ENCODE measurements at places on chromosomes 2 and 18.

DNA sequence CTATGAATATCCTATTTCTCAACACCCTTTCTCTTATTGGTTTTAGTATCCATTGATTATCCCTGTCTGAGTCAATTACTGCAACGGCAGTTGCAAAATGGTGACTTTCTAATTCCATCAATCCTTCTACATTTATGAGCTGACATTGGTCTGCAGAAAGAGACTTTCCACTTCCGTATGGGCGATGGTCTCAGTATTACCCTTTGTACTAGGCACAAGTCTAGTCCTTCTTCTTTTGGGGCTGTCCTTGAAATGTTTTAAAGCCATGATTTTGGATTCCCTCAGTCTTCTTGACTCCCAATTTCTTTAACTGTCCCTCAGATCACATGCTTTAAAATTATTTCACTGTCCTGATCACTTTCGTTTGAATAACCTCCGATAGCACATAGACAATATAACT, 32.7 kb upstream of the SOCS6 start:
- DNase-seq, result no peak

- no peak for DNase-seq
These were observed 52.0 kb upstream of the ARL4C start for GRCh38 chr2:234548695-234549420.

GRCh38 chr18:70334728-70335329, 46.0 kb downstream of the SOCS6 start:
- peak; percentile 38 for DNase-seq

DNA sequence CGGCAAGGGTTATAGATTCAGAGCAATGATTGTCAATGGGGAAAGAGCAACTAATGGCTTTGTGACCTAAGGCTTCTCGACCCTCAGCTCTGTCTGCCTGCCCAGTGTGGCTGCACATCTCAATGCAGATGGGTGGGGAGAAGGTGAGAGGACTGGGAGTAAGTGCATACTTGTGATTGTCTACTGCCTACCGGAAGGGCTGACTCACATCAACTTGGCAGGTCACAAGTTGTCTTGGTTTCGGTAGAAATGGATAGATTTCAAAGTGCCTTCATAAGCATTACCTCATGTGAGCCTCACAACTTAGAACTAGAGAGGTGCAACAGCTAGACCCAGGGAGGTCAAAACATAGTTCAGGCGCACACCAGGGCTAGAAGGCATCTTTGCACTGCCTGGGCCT, 29.4 kb downstream of the STAT1 start:
- peak; percentile 81 for DNase-seq

- no peak for DNase-seq
These were observed 58.6 kb upstream of the OSR1 start for GRCh38 chr2:19416784-19417684.

- DNase-seq, result peak; percentile 46
These were observed 99.9 kb downstream of the RBBP8 start for GRCh38 chr18:23033056-23033455.

Data from M059J (cell line).